ENCODE measurements at places on chromosomes 13 and 19.
A peak's percentile ranks its signal among the peaks of the same experiment; 100 is the strongest.

- peak; percentile 67 for DNase-seq
These were observed 194.5 kb downstream of the KATNAL1 start for GRCh38 chr13:30112602-30113435.

GRCh38 chr13:105202354-105202753, 1333.1 kb downstream of the EFNB2 start:
- peak; percentile 6 for DNase-seq

DNA sequence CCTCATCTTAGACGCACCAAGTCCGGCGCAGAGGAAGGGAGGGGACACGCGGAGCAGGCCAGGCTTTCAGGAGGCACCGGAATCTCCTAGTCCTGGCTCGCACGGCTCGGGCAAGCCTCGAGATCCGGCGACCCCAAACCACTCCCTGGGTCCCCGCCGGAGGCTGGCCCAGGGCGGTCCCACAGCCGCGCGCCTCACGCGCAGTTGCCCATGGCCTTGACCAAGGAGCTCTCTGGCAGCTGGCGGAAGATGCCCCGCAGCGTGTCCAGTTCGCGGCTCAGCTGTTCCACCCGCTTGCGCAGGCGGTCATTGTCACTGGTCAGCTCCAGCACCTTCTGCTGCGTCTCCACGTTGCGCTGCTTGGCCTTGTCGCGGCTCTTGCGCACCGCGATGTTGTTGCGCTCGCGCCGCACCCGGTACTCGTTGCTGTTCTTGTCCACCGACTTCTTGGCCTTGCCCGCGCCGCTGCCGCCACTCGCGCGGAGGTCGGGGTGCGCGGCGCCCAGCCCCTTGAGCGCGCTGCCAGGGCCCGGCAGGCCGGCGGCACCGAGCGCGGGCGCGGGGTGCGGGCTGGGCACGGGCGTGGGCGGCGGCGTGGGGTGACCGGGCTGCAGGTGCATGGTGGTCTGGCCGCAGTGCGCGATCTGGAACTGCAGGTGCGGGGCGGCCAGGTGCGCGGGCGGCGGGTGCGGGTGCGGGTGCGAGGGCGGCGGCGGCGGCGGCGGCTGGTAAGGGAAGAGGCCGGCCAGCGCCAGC, 1.0 kb downstream of the CEBPA start:
- no peak for DNase-seq

DNA sequence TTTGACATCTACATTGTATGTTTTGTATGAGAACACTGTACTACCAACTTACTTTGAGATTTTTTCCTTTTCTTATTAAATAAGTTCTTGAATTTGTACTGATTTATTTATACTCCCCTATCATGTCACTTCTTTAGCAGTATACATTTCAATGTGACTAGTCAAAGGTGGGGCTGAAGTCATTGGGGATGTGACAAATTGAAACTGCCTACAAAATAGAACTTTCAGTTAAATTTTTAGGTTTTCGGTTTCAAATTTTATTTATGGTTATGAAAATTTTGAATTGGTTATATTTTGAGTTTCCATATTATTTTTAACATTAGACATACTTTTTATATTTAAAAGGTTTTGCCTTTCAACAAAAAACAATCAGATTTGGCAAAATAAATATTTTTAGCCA, 221.6 kb downstream of the NBEA start:
- no peak for DNase-seq

DNA sequence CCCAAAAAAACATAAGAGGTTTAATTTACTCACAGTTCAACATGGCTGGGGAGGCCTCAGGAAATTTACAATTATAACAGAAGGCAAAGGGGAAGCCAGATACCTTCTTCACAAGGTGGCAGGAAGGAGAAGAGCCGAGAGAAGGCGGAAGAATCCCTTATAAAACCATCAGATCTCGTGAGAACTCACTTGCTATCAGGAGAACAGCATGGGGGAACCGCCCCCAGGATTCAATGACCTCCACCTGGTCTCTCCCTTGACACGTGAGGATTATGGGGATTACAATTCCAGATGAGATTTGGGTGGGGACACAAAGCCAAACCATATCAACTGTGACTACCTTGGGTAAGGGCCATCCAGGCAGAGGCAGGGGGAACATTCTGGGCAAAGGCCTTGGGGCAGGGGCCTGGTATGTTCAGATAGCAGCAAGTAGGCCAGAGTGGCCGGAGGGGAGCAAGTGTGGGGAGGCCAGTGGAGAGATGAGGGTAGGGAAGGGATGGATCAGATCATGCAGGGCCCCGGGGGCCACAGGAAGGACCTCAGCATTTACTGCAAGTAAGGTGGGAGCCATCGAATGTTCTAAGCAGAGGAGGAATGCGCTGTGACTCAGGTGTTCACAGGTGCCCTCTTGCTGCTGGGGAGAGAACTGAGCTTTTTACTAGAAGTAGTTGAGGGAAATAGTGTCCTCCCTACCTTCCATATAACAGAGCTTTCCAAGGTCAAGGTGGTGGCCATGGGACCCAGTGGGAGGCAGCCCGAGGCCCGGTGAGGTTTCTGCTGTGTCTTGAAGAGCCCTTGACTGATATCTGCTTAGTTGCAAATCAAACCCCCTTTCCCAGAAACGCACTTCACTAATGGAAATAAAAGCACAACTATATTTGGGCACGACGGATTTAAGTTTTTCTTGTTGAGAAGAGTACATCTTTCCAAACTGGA, 18.0 kb downstream of the RAB3D start:
- DNase-seq: no peak

GRCh38 chr13:43546251-43546650, 240.5 kb downstream of the ENOX1 start:
- DNase-seq: no peak

GRCh38 chr19:33005440-33005839, 33.4 kb downstream of the FAAP24 start:
- DNase-seq: no peak

GRCh38 chr19:45508417-45508860, 1.2 kb downstream of the VASP start:
- DNase-seq: no peak

DNA sequence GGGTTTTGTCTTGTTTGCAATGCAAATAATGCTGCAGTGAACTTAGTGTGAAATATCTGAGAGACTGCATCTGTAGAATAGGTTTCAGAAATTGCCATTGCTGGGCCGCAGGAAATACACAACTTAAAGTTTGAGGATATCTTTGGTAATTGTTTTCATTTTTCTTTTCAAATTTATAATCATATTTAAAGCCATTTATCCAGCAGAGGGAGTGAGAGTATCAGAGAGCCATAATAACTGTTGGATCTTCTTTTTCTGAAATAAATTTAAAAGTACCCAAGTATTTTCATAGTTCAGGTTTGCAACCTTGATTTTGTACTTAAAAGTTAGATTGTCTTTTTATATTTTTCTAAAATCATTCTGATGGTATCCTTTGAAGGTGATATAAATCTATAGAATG, 99.4 kb downstream of the ZMYM2 start:
- no peak for DNase-seq

DNA sequence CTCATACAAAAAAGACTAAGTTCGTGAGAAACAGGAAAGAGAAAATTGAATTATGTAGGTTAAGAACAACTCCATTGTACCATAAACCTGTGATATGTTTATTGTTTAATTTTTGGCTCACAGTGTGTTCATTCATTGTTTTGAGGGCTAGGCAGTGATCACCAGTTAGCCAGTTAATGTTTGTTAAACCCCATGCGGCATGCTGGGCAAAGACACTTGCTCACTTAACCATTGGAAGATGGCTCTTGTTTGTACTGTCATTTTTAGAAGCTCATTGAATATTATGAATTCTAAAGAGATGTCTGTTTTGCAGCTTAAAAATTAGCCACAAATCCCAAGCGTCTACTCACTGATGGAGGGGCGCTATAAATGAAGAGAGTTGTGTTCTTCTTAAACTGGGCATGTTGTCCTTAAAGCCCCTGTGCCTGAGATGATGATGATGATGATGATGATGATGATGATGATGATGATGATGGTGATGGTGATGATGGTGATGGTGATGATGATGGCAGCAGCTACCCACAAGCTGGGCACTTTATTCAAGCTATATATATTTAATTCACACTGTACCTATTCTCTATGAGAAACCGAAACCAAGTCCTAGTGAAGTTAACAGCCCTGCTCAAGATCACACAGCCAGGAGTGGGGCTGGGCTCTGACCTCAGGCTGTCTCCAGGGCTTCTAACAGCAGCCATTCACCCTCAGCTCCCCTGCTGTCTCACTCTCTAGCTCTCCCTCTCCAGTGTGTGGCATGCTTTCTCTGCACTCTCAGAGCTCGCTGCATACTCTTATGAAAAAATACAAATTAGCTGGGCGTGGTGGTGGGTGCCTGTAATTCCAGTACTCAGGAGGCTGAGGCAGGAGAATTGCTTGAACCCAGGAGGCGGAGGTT, 169.1 kb downstream of the SHISA2 start:
- no peak for DNase-seq

All from HTR-8/SVneo (cell line).